A549 treated with CpdA at 1 μM for 4 hours (cell line): ENCODE measurements at places on chromosomes 2 and 18. TPM values are rescaled to one million over a fixed set of nuclear protein-coding genes. Genes with fewer than 3 reads are reported as not detected.

CFAP210 gene
- 0.27 to 0.64 TPM (median 0.33 TPM) in 5 replicates for total RNA-seq

RTP5 gene
- total RNA-seq, result not detected in 5 replicates

CD207 gene
- not detected in 5 replicates for total RNA-seq

PLA2R1 gene
- total RNA-seq, result 1.9 to 2.6 TPM (median 2.6 TPM) in 5 replicates

RIT2 gene
- not detected in 5 replicates for total RNA-seq

ARHGAP25 gene
- total RNA-seq, result 0.12 to 0.39 TPM (median 0.21 TPM) in 4 of 5 replicates, not detected in the other

FBXO15 gene
- 0.67 to 1.3 TPM (median 0.78 TPM) in 4 of 5 replicates, not detected in the other for total RNA-seq

PLGLB2 gene
- 0.14 to 0.41 TPM (median 0.29 TPM) in 4 of 5 replicates, not detected in the other for total RNA-seq

MARCHF4 gene
- total RNA-seq, result 53.4 to 70.8 TPM (median 57.2 TPM) in 5 replicates

ABCB6 gene
- 22.7 to 35.5 TPM (median 32.1 TPM) in 5 replicates for total RNA-seq

KCNK3 gene
- total RNA-seq, result 0.84 to 1.5 TPM (median 1.2 TPM) in 5 replicates

ALLC gene
- total RNA-seq, result 0.06 TPM in 1 of 5 replicates, not detected in the others

ANKRD62 gene
- total RNA-seq, result not detected in 5 replicates

SNRPD1 gene
- total RNA-seq, result 161 to 191 TPM (median 173 TPM) in 5 replicates

DES gene
- 0.05 to 0.17 TPM in 2 of 5 replicates, not detected in the others for total RNA-seq

SCN7A gene
- not detected in 5 replicates for total RNA-seq

G6PC2 gene
- total RNA-seq, result not detected in 5 replicates

IL18RAP gene
- total RNA-seq, result 0.03 TPM in 1 of 5 replicates, not detected in the others

SERPINB12 gene
- not detected in 5 replicates for total RNA-seq

MLPH gene
- total RNA-seq, result 218 to 289 TPM (median 278 TPM) in 5 replicates

PDCD1 gene
- not detected in 5 replicates for total RNA-seq

IL1F10 gene
- not detected in 5 replicates for total RNA-seq

RAD51AP2 gene
- not detected in 5 replicates for total RNA-seq

CPLX4 gene
- not detected in 5 replicates for total RNA-seq

ESPNL gene
- total RNA-seq, result 0.13 to 0.37 TPM (median 0.18 TPM) in 4 of 5 replicates, not detected in the other

PRSS56 gene
- 0.08 to 0.20 TPM (median 0.14 TPM) in 4 of 5 replicates, not detected in the other for total RNA-seq

BCL11A gene
- 0.03 to 0.23 TPM (median 0.06 TPM) in 4 of 5 replicates, not detected in the other for total RNA-seq

SLC9A2 gene
- total RNA-seq, result 3.0 to 3.9 TPM (median 3.3 TPM) in 5 replicates

ERFE gene
- 6.3 to 8.2 TPM (median 6.9 TPM) in 5 replicates for total RNA-seq

LDAH gene
- total RNA-seq, result 16.5 to 20.5 TPM (median 19.6 TPM) in 5 replicates

POTEC gene
- not detected in 5 replicates for total RNA-seq

CCDC74A gene
- total RNA-seq, result 11.7 to 18.2 TPM (median 16.0 TPM) in 5 replicates

LTBP1 gene
- total RNA-seq, result 15.2 to 27.5 TPM (median 23.9 TPM) in 5 replicates

ZBTB7C gene
- 0.03 to 0.10 TPM (median 0.06 TPM) in 5 replicates for total RNA-seq

FAM228A gene
- total RNA-seq, result not detected in 5 replicates

CASP10 gene
- 1.8 to 2.5 TPM (median 2.2 TPM) in 5 replicates for total RNA-seq

UXS1 gene
- total RNA-seq, result 53.5 to 57.2 TPM (median 57.1 TPM) in 5 replicates

ANKRD53 gene
- total RNA-seq, result 0.10 to 0.11 TPM in 2 of 5 replicates, not detected in the others

CIB4 gene
- total RNA-seq, result 0.35 TPM in 1 of 5 replicates, not detected in the others

FIGN gene
- 1.3 to 2.6 TPM (median 2.1 TPM) in 5 replicates for total RNA-seq

GALNT13 gene
- 7.7 to 11.9 TPM (median 10.2 TPM) in 5 replicates for total RNA-seq

PIEZO2 gene
- total RNA-seq, result 0.41 to 0.79 TPM (median 0.58 TPM) in 5 replicates

LHCGR gene
- not detected in 5 replicates for total RNA-seq

UGT1A8 gene
- total RNA-seq, result 0.03 to 0.08 TPM in 2 of 5 replicates, not detected in the others

DNAJC5G gene
- total RNA-seq, result not detected in 5 replicates

NTSR2 gene
- total RNA-seq, result 0.05 TPM in 1 of 5 replicates, not detected in the others
